Globus pallidus (tissue), 1 donor: ENCODE measurements at places on chromosomes 7 and 10.
A peak's percentile ranks its signal among the peaks of the same experiment; 100 is the strongest.

- DNase-seq, result no peak
These were observed 406.0 kb upstream of the ADARB2 start for GRCh38 chr10:2143213-2143835.

DNA sequence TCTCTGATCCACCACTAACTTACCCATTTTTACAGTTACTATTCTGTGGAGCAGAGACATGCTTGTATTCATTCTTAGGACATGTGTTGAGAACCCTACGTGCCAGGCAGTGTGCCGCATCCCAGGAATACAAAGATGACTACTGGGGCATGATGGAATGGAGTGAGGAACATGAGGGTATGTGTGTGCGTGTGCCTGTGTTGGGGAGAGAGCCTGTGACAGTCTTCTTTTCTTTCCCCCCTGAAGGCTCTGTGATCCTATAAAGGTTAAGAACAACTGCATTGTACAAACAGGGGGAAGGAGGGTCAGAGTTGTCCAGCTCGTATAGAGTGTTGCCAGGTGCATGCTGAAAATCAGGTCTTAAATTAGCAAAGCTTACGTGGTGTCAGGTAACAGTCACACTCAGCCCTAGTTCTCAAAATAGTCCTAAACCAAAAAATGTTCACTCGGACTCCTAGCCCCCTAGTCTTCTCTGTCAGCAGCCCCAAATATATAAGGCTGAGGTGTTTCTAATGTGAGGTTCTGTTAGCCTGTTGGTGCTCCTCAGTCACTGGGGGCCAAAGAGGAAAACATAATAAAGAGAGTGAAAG, 161.9 kb downstream of the CELF2 start:
- no peak for DNase-seq

- no peak for DNase-seq
These were observed 7.6 kb downstream of the LOXL4 start for GRCh38 chr10:98260350-98260749.

DNA sequence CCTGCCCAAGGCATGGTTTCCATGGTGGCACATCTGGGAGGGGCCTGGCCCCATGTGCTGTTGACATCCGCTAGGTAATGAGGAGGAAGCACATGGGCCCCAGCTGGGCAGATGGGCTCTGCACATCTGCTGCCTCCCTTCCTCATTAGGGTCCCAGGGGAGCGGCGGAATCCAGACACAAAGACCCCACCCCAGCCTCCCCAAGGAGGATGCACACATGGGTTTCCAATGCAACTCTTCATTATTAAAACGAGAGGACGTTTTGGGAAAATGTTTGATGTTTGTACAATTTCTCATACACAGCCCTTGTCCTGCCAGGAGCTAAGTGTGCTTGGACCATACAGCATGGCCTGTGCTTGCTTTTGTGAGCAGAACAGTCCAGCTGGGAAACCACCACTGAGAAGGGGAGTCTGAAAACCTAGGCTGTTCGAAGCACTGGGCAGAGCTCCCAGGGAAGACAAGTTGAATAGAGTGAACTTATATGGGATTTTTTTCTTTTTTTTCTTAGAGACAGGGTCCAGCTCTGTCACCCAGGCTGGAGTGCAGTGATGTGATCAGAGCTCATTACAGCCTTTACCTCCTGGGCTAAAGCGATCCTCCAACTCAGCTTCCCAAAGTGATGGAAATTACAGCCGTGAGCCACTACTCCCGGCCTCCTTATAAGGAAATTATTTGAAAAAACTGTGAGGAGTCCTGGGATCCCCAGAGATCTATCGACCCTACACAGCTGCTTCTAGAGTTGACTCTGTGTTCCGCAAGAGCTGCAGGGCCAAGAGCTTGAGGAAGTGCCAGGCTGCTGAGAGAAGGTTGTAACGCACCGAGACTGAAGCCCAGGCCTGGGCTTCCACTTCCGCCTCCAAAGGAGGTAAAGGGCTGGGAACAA, 23.4 kb downstream of the FAM107B start:
- DNase-seq, result peak; percentile 35

GRCh38 chr7:36589391-36589790, 134.9 kb downstream of the AOAH start:
- no peak for DNase-seq
